ENCODE measurements at places on chromosomes 7 and 10.

GRCh38 chr7:45921699-45922519 is 837 bp upstream of the IGFBP3 start:
- no peaks in the 10 kb centered on the region for H3K36me3 ChIP-seq
- H3K27ac ChIP-seq = peak overlapping the region; percentile 78
- H3K4me3 ChIP-seq = peak overlapping the region; percentile 57

DNA sequence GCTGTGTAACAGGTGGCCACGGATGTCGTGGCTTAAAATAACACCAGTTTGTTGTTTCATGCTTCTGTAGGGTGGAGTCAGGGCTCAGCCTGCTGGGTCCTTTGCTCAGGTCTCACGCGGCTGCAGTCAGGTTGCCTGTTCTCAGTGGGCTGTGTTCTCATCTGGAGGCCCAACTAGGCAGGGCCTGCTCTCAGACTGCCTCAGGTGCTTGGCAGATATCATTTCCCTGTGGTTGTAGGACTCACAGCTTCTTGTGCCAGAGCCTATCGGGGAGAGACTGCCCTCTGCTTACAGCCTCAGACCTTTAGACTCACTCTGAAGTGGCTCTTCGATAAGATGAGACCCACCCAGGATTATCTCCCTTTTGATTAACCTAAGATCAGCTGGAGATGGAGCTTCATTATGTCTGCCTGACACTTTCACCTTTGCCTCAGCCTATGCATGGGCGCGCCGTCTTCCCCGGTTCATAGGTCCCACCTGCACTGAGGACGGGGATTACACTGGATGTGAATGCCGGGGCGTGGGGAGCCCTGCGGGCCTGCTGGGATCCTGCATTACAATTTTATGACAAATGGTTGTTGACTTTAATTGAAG is 55.3 kb downstream of the INPP5A start:
- DNase-seq = no peak
- no peak overlapping the region for H3K4me3 ChIP-seq
- H3K36me3 ChIP-seq = peaks cover 13% of the 10 kb centered on the region
- H3K27ac ChIP-seq = no peak overlapping the region
- H3K27me3 ChIP-seq = peaks cover 7% of the 10 kb centered on the region

- H3K36me3 ChIP-seq = peaks cover 1% of the 10 kb centered on the region
- DNase-seq = no peak
- H3K27me3 ChIP-seq = no peaks in the 10 kb centered on the region
Measured at GRCh38 chr7:80444811-80445210, 67.1 kb downstream of the GNAT3 start.

DNA sequence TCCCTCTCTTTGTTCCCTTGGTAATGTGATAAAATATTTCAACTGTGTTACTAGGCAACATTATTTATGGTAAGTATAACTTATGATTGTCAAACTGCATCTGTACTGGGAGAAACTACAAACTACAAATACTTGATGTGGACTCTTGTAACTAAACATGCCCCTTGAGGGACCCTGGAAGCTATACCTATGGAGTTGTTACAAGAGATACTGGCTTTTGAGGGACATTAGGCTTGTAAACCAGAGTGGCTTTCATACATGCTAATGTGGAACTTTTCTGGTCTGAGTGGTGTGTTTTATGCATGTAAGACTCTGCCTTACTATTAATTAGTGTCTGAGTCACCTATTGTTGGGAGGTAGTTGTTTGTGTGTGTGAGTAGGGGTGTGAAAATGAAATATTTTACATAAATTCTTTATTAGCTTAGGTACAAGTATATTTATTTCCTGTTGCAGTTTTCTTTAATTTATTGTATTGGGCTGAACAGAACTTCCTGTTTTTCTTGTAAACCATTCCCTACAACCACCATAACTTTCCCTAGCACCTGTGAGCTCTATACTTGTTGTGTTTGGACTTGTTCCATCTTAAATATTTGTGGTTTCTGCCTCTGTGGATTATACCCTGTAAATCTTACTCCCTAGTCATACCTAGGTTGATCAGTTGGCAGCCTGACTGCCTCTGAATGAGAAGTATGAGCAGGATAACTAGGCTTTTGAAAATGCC is 49.8 kb downstream of the STK31 start:
- H3K4me1 ChIP-seq = no peaks in the 10 kb centered on the region
- no peaks in the 10 kb centered on the region for H3K27me3 ChIP-seq
- no peak overlapping the region for H3K4me3 ChIP-seq
- no peak for DNase-seq
- H3K27ac ChIP-seq = no peak overlapping the region

DNA sequence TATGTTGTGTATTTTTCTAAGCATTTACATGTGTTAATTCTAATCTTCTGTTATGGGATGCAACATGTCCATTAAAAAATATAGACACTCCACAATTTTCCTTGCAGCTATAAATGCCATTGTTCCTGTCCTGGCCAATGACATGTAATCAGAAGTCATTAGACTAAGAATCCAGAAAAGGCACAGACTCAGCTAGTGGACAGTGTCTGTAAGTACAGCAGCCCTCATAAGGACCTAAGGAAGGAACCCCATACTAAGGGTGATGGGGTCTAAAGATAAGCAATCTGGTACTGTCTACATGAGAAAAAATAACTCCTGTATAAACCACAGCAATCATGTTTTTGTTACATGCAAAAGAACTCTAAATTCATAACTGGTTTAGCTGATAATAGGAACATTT is 115.9 kb downstream of the GPR85 start:
- no peak overlapping the region for H3K27ac ChIP-seq
- no peak overlapping the region for H3K4me3 ChIP-seq
- DNase-seq = no peak

GRCh38 chr10:100303724-100304319 is 17.3 kb upstream of the BLOC1S2 start:
- no peak overlapping the region for H3K27ac ChIP-seq
- no peak for DNase-seq
- no peak overlapping the region for H3K4me3 ChIP-seq
- H3K27me3 ChIP-seq = peaks cover 67% of the 10 kb centered on the region

GRCh38 chr7:91431601-91432000 is 167.4 kb downstream of the FZD1 start:
- H3K4me3 ChIP-seq = no peak overlapping the region
- no peak overlapping the region for H3K27ac ChIP-seq
- DNase-seq = no peak
- no peaks in the 10 kb centered on the region for H3K27me3 ChIP-seq

DNA sequence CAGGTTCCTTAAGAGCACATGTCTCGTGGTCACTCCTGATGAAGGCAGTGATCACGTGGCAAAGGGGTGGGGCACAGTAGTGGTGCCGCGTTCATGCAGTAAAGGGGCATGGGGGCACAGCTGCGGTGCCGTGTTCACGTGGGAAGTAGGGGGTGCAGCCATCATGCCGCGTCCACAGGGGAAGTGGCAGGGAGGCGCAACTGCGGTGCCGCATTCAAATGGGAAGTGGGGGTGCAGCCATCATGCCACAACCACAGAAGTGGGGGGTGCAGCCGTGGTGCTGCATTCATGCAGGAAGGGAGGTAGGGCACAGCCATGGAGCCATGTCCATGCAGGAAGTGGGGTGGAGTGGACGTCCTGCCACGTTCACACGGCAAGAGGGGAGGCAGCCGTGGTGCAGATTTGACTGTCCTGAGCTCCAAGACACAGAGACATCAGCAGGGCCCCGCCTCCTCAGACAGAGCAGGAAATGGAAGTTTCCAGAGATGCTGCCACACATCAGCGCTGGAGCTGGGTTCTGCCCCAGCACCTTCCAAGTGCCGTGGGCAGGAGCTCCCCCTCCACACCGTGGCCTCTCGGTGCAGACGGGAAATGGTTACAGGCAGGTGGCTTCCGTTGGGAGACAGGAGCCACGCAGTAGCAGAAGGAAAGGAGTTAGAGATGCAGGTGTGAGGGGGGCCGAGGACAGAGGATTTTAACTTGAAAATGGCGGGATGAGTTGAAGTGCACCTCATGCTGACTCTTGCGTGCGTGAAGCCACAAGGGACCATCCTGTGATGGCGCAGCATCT is 95.0 kb upstream of the DDC start:
- H3K27ac ChIP-seq = peak overlapping the region; percentile 99
- peak; percentile 92 for DNase-seq
- peak overlapping the region; percentile 74 for H3K4me3 ChIP-seq

DNA sequence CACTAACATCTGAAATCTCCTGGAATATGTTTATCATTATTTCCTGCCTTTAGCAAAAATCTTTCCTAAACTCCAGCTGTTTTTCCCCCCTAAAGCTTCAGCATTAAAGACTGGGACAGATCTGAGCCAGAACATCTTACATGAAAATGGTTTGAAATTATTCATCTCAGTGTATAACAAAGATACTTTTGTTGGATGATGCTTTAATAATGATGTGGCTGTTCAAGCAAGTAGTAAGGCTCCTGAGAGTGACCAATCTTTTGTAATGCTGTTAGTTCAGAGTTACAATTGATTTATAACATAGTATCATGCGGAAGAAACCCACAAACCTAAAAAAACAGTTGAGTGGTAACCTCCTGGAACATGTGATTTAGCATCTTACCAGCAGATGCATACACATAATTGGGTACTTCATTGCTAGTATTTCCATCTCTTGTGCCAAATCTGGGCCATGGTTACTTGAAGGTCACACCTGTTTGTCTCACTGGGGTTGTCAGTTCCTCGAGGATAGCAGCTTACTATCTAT is 1.5 kb downstream of the BZW2 start:
- no peak for DNase-seq
- H3K27ac ChIP-seq = peak overlapping the region; percentile 82
- H3K27me3 ChIP-seq = no peaks in the 10 kb centered on the region
- H3K4me1 ChIP-seq = peaks cover 67% of the 10 kb centered on the region

DNA sequence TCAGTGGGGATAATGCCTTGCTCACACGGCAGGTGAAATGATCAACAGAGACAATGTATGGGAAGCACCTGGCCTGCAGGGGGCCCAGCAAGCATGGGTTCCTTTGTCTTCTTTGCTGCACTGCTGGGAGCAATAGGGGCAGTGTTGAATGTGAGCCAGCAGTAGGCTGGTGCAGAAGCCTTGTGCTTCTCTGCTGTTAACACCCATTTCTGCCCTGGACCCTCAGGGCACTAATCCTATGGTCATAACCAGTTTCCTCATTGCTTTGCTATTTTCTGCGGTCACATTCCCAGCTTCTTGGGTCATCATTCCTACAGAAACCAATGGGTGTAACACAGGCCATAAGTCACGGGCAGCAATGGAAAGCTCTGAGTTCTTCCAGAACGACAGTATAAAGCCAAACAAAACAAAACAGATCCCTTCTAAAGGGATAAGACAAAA is 10.9 kb upstream of the LGI1 start:
- no peak for DNase-seq
- peaks cover 8% of the 10 kb centered on the region for H3K27me3 ChIP-seq
- H3K4me1 ChIP-seq = peaks cover 2% of the 10 kb centered on the region
- H3K4me3 ChIP-seq = no peak overlapping the region
- H3K27ac ChIP-seq = no peak overlapping the region

DNA sequence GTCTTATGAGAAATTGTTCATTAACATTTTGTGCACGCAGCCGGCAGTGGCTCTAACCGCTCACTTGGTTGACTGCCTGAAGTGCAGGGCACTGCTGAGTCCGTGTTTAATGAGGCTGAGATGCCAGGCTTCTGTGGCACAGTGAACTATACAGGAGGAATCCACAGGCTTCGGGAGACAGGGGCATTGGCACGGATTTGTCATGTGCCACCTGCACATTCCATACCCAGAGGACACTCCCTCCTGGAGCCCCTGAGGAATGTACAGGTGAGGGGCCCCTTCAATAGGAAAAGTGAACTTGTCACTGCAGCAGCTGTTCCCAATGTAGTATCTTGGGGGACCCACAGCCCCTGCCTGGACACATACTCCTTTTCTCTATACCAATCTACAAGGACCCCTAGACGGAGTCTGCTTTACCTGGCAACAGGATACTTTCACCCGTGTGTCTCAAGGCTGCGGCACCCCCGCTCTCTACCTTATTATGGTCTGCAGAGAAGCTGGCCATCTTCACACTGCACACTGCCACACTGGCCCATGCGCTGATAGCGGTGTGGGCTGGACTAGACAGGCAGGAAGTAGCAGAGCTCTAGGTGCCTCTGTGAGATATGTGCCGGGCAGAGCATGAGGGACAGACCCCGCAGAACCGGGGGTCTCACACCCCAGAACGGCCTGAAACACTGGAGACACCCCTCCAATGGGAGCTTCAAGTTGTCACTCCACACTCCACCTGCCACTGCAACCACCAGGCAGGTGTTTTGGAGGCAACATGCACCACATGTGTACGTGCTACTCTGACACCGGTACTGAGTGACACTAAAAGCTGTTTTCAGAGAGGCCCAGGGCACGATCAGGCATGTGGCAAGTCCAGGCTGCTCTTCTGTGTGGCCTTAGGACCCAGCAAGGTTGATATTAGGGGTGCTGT is 71.4 kb upstream of the RHEB start:
- DNase-seq = no peak
- peaks cover 1% of the 10 kb centered on the region for H3K4me1 ChIP-seq
- H3K27me3 ChIP-seq = no peaks in the 10 kb centered on the region
- H3K36me3 ChIP-seq = peaks cover 3% of the 10 kb centered on the region
- H3K4me3 ChIP-seq = no peak overlapping the region

- H3K36me3 ChIP-seq = no peaks in the 10 kb centered on the region
- H3K4me3 ChIP-seq = no peak overlapping the region
- no peaks in the 10 kb centered on the region for H3K4me1 ChIP-seq
- no peak overlapping the region for H3K27ac ChIP-seq
- no peak for DNase-seq
Measured at GRCh38 chr7:80642871-80643270, 4.4 kb downstream of the CD36 start.

GRCh38 chr10:58307676-58308075 is 27.1 kb upstream of the UBE2D1 start:
- H3K4me3 ChIP-seq = no peak overlapping the region
- no peak for DNase-seq
- H3K36me3 ChIP-seq = no peaks in the 10 kb centered on the region
- H3K27ac ChIP-seq = no peak overlapping the region
- peaks cover 16% of the 10 kb centered on the region for H3K27me3 ChIP-seq
- no peaks in the 10 kb centered on the region for H3K4me1 ChIP-seq

DNA sequence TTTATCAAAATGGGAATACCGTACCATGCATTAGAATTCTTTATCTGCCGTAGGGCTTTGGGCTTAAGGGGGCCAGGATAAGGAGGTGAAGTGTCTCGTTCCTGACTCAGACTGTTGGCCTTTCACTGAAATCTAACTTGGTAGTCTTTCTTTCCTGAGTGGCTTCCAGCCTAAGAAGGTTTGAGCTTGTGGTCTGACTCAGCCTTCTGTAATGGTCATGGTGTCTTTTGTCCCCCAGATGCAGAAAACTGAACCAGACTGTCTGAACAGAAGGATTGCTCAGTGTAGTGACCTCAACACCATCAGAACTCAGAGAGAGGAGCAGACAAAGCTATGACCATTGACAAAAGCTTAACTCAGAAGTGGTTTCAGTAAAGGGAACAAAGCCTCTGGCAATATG is 39.5 kb downstream of the WNT2 start:
- no peak for DNase-seq
- H3K27me3 ChIP-seq = peaks cover 2% of the 10 kb centered on the region
- no peaks in the 10 kb centered on the region for H3K36me3 ChIP-seq
- H3K4me1 ChIP-seq = no peaks in the 10 kb centered on the region

Measured in activated CD8-positive, alpha-beta memory T cell treated with anti-CD3 and anti-CD28 coated beads, Interleukin-2, amount 10 ng/mL, durations not matched to agents 7 days and 5 days (primary cell).